ENCODE measurements at places on chromosomes 2 and 18.

DNA sequence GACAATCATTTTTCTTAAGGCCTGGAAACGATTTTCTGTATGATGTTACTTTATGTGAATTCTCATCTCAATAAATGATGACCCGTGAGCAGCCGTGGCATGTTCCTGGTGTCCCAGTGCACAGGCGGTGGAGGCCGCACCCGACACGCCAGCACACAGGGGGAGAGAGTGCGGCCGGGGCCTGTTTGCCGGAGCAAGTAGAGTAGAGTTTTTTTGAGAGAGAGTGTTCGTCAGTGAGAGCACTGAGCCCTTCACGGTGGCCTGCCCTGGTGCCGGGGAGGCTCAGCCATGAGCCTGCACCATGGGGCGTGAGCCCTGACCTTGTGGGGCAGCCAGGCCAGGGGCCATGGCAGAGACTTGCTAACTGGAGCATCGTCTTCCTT, 202.4 kb upstream of the RAB12 start:
- no peak for DNase-seq

DNA sequence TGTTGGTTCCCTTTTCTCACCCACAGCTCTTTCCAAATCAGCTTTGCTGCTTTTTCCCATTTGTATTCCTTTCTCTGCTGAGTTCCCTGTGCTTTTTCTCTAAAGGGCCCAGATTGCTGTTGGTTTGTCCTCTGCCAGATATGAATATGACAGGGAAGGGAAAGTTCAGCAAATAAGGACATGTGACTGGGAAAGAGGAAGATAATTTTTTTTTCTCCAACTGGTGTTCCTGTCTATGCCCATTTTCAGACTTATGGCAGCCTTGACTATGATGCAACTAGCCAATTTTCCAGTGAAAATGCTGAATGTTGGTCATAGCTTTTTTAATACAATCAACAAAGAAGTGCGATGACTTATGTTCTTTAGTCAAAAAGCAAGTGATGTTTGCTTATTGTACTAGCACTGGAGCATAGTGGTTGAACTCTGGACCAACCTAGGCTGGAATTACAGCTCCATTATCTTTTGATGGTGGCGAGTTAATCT, 7.7 kb downstream of the MDH1 start:
- no peak for DNase-seq

DNA sequence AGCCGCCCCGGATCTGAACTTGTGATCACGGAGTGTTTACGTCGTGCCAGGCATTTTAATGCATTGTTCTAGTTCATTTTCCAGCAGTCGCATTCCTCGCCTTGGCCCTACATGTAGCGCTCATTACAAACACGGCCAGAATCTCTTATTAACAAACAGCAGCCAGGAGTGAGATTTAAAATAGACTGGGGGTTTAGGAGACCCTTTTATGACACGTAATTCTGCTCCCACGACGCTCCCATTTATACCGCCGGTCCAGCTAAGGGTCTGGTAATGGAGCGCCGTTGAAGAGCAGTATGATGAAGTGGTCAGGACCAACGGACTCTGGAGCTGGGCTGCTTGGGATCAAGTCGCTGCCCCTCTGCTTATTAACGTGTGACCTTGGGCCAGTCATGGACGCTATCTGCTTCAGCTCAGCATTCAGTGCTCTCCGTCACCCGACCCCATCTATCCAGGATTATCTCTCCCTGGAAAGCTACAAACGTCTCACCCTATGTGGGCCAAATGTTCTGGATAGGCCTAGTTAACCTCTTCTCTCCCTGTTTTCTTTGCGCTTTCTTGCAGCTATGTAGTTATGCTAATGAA, 745 bp downstream of the MSH2 start:
- DNase-seq = peak; percentile 17

DNA sequence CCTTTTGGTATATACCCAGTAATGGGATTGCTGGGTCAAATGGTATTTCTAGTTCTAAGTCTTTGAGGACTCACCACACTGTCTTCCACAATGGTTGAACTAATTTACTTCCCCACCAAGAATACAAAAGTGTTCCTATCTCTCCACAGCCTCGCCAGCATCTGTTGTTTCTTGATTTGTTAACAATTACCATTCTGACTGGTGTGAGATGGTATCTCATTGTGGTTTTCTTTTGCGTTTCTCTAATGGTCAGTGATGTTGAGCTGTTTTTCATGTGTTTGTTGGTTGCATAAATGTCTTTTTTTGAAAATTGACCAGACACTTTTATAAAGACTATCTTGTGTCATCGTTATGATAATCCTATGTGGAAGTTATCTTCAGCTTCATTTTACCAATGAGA, 16.0 kb upstream of the ATP8B1 start:
- DNase-seq = no peak

- no peak for DNase-seq
Observed at GRCh38 chr2:76391678-76392077, 681.0 kb upstream of the GCFC2 start.

DNA sequence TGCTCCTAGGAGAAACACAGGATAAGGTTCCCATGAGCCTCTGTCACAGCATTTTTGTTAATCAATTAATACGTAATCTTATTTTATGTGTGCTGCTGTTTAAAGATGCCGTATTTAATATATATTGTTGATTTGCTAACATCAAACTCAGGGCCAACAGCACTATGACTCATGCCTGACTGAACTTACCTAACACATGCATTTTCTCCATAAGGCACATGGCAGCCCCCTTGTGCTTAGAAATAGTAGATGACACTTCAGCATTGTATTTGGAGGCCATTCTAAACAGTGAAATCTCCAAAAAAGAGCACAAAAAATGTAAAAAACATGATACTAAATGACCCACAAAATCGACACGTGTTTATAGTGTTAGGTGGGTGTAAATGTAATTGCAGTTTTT, 314.8 kb downstream of the MYCN start:
- no peak for DNase-seq

DNA sequence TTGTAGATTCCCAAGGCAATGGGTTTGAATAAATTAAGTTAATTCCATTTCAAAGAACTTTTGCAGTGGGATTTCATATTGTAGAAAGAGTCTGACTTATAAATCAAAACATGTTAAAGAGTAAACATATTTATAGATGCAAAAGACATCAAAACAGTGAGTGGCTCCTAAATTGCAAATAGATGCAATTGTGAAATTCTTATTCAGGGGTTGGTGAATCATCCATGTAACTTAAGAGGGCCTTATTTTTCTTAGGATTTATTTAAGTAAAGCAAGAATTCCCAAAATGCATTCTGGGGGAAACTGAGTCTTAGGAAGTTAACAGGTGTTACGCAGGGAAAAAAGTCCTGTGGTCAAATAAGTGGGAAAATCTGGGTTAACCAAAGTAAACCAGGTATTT, 11.3 kb downstream of the TANC1 start:
- no peak for DNase-seq

GRCh38 chr2:38581193-38582147, 21.3 kb downstream of the HNRNPLL start:
- DNase-seq = no peak

GRCh38 chr2:7025082-7025481, 107.9 kb downstream of the RNF144A start:
- DNase-seq = no peak

DNA sequence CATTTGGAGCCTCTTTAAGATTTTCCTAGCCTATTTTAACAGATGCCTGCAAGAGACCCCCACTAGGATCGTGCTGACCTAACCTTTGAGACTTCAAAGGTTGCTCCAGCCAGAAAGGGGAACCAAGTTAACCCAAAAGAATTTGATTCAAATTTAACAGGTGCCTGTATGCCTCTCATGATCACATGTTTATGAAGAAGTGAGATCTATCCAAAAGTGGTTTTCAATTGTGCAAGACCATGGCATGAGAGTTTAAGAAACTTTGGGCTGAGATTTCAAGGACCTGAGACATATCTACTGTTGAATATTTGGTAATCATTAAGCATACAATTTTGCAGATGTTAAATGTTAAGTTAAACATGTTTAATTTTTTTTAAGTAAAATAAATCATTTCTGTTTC, 1.3 kb upstream of the RSAD2 start:
- DNase-seq = no peak

GRCh38 chr2:216057688-216058193, 23.9 kb downstream of the PECR start:
- no peak for DNase-seq

GRCh38 chr2:181777734-181778133, 97.4 kb upstream of the NEUROD1 start:
- no peak for DNase-seq

- peak; percentile 32 for DNase-seq
Observed at GRCh38 chr18:29712785-29713184, 1329.8 kb downstream of the DSC3 start.

GRCh38 chr18:8828300-8828699, 122.9 kb downstream of the MTCL1 start:
- no peak for DNase-seq

DNA sequence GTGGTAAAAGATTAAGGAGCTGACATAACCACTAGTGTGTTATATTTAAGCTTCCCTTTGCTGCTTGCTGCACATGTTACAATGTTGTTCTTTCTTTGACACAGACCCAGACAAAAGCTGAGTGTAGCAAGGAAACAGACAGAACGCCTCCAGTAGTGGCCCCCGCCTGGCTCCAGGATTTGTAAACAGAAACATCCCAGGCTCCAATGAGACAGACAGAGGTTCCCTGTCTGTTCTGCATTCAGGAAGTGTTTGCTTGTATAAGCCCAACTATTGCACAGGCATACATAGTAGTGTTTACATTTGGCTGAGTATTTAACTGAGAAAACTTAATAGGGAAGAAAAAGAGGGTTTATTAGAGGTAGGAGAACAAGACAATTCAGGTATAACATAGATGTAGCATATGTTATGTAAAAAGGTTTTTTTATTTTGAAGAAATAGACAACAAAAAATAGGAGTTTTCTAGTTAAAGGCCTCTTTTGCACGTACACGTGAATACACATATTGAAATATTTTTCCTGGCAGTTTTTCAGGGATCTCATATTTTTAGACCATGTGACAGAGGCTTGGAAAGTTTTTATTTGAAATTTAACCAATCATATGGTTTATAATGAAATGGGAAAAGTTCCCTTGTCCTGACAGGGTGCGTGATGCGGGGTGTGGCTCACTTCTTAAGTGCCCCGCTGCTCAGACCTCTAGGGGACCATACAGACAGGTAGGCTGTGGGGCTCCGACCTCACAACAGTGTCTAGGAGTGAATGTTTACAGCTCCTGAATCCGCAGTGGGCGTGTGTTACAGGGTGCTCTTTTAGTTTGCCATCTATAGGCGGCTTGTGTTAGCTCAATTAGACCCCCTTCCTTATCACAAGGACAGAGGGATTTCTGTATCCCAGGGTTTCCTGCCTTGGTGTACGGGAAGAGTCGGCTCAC, 118.4 kb downstream of the BMPR2 start:
- no peak for DNase-seq

DNA sequence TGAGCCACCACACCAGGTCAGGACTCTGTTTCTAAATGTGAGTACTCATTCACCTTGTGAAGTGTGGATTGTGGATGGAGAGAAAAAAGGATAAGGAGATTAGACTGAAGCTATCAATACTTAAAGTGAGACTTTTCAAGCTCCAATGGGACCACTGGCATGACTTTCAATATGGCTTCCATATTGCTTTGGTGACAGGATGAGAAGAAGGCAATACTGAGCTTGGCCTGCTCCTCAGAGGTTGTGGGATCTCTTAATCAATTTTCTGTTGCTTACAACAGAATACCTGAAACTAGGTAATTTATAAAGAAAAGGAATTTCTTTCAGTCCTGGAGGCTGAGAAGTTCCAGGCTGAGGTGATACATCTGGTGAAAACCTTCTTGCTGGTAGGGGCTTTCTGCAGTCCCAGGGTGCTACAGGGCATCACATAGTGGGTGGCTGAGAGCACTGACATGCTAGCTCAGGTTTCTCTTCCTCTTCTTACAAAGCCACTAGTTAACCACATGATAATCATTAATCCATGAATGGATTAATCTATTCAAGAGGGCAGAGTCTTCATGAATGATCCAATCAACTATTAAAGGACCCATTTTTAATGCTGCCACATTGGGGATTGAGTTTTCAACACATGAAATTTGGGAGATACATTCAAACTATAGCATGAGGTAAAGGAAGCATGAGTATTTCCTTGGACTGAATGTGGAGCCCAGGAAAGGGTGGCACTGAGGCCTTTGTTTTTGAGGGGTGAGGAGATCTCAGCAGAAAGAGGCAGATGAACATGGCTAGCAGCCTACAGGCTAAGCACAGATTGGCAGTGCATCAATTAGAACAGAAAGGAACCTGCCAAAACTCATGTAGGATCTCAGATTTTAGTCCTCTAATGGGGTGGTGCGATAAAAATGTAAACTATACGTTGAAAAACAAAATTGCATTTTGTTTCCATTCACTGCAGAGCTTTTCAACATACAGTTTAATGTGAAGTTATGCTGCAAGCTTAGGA, 274.5 kb downstream of the PIK3C3 start:
- no peak for DNase-seq

DNA sequence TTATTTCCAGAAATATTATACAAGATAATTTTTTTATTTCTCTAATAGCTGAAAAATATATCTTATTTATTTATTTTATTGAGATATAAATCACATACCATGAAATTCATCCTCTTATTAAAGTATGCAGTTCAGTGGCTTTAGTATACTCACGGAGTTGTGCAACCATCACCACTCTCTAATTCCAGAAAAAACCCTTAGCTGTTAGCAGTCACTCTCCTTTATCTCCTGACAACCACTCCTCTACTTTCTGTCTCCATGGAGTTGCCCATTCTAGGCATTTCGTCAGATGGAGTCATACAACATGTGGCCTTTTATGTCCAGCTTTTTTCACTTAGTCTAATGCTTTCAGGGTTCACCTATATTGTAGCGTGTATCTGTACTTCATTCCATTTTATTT, 66.5 kb downstream of the TCF7L1 start:
- DNase-seq = no peak

GRCh38 chr2:206836722-206837121, 71.3 kb downstream of the FASTKD2 start:
- DNase-seq = no peak

DNA sequence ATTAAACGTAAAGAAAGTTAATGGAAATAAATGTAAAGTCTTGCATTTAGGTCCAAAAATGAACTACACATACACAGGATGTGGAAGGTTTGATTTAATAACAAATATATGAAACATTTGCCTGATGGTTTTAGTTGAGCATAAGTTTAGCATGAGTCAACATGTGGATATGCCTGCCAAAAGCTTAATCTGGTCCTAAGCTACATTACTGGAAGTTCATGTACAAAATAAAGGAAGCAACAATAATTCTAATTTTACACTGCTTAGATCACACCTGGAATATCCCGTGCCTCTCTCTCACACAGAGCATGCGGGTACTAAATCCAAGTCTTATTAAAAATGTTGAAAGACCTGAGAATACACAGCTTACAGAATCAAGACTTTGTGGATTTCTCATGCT, 276.5 kb upstream of the NRP2 start:
- no peak for DNase-seq

GRCh38 chr2:172079416-172079815, 5.9 kb upstream of the DLX1 start:
- DNase-seq = no peak

DNA sequence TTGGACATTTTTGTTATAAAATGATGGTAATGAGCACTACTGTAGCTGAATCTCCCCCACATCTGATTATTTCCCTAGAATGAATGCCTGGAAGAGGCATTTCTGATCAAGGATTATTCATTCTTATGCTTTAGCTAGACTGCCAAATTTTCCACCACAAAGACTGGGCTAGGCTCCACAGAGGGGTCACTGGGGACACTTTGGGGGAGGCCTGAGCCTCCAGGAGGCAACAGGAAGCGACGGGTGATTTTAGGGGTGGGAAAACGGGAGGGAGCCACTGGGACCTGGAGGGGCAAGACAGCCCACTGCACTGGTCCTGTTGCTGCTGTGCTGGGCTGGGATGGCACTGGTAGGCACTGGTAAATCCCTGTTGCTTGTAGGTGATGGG, 2.4 kb upstream of the ASB1 start:
- DNase-seq = no peak

- no peak for DNase-seq
Observed at GRCh38 chr2:127585270-127585807, 49.9 kb downstream of the MYO7B start.
